ENCODE measurements at places on chromosomes 5 and 9. TPM values are rescaled to one million over a fixed set of nuclear protein-coding genes. Genes with fewer than 3 reads are reported as not detected.

DNA sequence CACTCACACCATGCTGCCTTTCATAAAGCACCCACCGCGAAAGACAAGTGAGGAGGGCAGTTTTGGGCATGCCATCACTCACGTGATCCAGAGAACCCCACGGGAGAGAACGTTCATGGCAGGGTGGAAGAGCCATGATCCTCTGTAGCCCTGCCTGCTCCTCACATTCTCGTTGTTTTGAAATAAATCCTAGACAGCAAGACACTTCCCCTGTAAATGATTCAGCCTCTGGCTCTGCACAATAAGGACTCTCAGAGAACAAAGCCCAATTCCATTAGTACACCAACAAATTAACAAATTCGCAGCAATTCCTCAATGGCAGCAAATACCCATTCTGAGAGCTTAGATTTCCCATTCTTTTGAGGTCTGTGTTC is 71.5 kb downstream of the WNK2 start:
- no peak for DNase-seq

GRCh38 chr9:69502671-69503301 is 169.4 kb downstream of the APBA1 start:
- no peak for DNase-seq

GRCh38 chr9:131290036-131290766 is 678 bp downstream of the PLPP7 start:
- DNase-seq = no peak

- DNase-seq = no peak
Measured at GRCh38 chr5:172612771-172613170, 28.3 kb upstream of the NEURL1B start.

DNA sequence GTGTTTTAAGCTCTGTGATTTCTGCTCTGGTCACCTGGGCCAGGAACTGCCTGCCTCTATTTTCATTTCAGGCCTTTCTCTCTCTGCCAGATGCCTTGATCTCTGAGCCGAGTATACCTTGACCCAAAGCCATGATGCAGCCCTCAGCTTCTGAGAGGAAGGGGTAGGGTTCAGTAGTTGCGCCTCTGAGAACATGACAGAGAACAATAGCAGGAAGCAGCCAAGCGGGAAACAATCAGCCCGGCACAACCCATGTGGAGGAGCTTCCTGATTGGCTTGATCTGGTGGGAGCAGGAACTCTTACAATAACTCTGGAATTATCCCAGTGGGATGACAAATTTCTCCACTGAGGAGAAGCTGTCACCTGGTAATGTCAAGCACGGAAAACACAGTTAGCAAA is 127.4 kb downstream of the PALM2AKAP2 start:
- DNase-seq = no peak

DNA sequence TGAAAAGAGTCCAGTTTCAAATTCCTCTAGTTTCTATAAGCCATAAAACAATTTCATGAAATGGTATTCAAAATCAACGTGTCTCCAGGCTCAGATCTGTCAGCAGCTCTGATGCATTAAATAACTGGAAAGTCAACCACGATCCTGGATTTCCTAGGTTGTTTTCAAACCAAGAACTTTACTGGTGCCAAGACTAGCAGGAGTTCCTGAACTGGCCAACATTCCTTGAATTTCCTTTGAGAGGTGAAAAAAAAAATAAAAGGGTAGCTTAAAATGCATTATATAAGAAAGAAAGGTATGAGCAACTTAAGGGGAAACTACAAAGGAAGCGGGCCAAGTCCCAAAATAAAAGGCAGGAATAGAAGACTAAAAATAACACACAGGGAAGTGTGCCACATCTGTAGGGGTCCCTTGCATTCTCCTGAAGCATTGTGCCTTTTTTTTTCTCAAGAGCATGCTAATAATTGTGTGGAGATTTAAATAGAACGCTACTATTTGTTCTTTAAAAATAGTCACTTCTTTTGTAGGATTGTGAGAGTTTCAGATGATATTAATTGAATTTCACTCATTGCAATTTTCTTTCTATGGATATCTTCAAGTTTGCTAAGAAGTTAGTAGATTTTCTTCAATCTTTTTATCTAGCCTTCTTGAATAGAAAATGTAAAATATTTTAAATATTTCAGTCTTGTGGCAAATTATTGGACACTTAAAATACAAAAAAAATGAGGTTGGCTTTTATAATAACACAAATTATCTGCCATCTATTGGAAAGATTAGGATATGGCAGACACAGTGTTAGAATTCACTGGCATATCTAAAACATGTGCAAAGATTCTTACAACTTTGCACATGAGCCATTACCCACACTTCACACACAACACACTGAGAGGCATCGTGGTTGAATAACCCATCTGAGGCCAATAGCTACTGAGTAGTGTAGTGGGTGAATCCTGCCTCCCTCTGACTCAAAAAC is 15.3 kb downstream of the ESM1 start:
- no peak for DNase-seq

DNA sequence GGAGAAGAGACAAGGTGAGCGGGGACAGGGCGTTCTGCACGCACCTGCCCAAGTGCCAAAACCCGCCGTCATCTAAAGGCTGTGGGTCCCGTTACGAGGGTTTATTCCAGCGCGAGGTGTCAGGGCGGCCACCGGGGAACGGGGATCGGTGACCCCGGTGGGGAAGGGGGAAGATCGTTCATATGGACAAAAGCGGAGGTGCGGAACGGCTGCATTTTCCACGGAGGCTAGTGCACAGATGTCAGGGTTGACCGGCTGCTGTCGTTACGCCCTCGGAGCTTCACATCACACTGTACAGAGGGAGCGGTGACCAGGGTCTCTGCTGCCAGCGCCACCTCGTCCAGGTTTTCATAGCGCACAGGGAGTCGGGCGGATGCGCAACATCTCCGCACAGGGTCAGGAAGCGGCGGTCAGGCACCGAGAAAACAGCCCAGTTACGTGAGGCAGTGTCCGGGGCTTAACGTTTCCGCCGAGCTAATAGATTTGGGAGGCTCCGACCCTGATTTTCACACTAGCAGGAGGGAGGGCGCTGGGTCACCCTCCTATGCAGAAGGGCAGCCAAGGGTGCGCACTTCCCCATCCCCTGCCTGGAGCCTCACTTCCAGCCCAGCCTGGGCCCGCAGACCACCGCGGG is 13.5 kb downstream of the BTNL9 start:
- DNase-seq = peak; percentile 45

DNA sequence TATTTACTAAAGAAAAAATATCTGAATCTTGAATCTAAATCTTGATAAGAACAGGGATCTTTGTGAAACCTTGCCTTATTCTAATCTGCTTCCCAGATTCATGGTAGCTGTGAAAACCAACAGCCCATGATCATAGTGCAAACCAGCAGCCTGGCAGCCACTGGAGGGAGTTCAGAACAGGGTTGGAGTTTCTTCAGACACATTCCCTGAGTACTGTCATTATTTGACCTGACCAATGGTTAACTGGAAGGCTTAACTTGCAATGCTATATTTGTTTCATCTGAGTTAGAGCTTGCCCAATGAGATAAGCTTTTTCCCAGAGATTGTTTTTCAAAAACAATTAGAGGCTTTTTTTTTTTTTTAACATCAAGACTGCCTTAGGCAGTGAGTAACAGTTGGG is 47.8 kb downstream of the LOX start:
- DNase-seq = no peak

DNA sequence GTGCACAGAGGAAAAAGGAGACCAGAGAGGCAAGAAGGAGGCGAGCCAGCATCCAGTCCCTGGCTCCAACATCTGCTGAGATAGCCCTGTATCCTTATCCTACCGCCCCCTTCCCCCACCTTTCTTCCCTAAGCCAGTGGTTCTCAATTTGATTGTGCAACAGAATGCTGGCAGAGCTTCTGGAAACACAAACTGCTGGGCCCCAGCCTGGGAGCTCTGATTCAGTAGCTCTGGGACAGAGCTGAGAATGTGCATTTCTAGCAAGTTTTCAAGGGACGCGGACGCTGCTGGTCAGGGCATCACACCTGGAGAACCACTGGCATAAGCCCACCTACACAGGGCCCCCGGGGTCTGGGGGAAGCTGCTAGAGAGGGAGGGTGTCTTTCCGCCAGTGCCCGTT is 21.1 kb downstream of the AK8 start:
- no peak for DNase-seq

DNA sequence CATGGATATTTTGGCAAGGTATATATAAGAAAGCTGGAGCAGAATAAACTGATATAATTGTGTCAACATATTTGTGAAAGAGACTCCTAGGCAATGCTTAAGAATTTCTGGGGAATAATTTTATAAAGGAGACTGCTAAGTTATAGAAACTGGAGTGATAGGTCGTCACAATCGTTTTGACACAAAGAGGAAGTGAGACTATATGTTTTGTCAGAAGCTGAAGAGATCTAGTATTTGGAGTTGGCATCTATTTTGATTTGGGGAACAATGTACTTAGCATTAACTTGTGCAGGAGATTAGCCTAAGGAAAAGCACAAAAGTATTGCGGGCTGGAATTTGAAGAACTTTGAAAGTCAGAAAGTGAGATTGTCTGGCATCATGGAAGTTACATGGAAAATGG is 582.5 kb downstream of the TAF11L14 start:
- no peak for DNase-seq

GRCh38 chr5:151709109-151709735 is 22.5 kb upstream of the SPARC start:
- no peak for DNase-seq

GRCh38 chr9:116701940-116702642 is 15.0 kb downstream of the TRIM32 start:
- DNase-seq = no peak

SPINK4 gene
- not detected for polyA plus RNA-seq

PCDHGB1 gene
- polyA plus RNA-seq = 0.37 TPM
